ENCODE measurements at places on chromosomes 12 and 14.

DNA sequence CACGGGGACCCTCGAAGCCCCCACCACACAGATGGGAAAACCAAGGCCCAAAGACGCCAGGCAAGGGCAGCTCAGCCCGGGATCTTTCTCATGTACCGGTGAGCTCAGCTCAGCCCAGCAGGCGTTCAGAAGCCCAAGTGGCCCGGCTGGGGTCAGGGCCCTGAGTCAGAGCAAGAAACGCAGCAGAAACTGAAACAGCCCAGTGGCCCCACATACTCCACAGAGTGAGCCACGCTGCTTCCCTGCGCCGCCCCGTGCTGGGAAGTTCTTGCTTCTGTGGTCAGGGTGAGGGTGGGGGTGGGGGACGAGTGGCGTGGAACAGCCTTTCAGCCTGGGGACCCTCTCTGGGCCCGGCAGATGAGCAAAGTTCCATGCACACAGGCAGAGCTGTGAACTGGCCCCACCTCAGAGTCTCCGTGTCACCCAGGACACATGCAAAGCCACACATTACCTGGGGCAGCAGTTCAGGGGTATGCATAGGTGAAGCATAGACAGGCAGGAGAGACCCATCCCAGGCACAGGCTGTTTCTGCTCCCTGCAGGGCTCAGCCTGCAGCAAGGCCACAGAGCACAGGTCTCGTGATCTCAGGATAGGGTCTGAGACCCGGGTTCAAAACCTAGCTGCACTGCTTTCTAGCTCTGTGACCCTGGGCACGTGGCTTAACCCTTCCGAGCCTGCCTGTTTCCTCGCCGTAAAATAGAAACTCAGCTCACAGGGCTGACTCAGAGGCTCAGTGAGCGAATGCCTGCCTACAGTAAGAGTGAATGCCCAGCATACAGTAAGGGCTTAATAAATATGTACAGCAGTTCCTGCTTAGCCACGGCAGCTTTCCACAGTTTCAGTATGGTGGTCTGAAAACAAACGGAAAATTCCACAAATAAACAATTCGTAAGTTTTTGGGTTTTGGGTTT is 21.6 kb downstream of the NCOR2 start:
- DNase-seq: no peak

DNA sequence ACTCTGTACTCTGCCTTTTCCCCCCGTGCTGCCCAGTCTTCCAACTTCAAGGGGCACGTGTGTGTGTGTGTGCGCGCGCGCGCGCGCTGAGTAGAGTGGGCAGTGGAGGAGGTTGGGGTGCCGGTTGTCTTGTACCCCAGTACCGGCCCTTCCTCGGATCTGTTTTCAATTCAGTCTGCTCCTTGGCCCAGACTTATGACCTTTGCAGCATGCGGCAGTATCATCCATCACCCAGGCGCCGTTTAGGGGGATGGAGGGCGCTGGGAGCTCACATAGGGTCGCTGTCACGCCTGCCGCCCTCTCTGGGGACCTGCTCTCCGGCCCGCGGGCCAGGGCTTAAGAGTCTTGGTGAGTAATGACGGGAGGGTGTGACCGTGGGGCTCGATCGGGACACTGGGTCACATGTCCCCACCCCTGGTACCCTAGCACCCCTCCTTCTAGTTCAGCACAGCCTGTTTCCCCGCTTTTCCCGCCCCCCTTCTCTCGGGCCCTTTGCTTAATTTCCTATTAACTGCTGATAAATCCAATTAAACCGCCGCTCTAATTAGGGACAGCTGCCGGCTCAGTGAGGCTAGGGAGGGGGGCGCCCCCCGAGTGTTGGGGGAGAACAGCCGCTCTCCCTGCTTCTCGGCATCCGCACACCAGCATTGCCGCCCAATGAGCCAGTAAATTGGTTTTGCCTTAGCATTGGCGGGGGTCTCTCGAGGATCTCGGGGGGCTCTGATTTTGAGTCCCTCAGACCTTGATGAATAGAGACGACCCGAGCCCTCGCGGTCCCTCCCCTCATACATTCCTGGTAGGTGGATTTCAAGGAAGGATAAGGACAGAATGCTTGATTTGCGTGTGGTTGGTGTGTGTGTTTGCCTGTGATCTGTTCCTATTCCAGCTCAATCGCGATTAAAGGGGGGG is 9.3 kb downstream of the STAC3 start:
- DNase-seq: no peak

DNA sequence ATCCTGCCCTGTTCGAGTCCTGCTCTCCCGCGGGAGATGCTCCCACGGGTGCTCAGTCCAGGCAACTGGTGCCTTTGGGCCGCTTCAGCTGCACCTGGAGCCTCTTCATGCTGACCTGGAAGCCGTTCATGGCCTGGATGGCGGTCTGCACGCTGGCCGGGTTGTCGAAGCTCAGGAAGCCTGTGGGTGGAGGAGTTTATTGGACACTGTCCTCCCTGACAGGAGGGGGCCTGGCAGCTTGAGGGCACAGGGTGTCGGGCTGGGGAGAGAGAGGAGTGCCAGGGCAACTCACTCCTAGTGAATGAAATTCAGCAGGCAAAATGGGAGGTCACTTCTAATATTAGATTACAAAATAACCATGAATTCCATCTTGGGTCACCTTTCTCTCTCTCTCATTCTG is 9.3 kb upstream of the NFYB start:
- DNase-seq: no peak

DNA sequence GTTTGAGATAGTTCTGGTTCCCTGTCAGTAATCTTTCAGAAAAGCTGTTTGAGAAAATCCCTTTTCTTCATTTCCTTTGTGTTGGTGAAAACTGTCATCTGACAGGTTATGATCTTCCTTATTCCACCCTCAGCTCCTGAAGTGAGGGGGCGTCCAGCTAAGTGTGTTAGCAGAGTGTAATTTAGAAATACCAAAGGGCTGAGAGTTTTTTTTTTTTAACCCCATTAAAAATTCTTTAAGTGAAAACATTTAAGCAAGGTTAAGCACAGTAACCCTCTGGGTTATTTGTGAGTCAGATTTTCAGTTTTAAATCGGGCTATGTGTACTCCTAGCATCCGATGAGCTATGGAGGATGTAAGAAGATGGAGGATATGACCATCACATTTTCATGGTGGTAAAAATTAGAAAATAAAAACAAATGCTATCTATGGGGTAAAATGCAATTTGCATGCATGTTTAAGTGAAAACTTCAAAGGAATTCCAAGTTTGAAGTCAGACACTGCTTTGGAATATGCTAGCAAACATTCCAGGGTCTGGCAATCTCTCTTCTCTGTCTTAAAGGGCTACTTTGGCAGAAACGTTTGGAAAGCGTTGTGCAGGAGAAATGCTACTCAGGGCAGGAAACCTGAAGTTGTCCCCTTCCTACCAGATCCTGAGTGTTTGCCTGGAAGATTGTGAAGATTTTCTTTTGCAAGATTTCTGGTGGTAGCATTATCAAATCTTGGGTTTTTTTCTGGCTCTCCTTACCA is 197.0 kb upstream of the PRICKLE1 start:
- no peak for DNase-seq

DNA sequence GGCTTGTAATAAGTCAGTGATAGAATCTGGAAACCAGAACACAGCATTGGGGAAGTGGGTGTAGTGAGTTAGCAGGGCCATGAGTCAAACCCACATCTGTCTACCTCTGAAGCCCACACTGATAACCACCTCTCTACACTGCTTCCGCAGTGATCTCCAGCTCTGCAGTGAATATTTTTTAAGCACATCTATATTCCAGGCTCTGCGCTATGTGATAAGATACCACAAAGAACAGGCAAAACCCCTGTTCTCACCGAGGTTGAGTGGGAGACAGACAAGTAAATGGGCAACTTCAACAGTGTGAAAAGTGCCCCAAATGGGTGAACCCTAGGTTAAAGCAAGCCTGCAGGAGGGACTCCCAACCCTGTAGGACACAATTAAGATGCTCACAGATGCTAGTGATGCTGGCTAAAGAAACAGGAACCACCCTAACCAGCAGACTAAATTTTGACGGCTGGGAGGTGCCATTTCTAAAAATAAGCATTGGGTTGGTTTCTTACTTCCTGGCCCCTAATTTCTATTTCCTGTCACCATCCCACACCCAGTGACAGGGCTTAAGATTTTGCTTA is 375.0 kb downstream of the DPF3 start:
- DNase-seq: no peak

DNA sequence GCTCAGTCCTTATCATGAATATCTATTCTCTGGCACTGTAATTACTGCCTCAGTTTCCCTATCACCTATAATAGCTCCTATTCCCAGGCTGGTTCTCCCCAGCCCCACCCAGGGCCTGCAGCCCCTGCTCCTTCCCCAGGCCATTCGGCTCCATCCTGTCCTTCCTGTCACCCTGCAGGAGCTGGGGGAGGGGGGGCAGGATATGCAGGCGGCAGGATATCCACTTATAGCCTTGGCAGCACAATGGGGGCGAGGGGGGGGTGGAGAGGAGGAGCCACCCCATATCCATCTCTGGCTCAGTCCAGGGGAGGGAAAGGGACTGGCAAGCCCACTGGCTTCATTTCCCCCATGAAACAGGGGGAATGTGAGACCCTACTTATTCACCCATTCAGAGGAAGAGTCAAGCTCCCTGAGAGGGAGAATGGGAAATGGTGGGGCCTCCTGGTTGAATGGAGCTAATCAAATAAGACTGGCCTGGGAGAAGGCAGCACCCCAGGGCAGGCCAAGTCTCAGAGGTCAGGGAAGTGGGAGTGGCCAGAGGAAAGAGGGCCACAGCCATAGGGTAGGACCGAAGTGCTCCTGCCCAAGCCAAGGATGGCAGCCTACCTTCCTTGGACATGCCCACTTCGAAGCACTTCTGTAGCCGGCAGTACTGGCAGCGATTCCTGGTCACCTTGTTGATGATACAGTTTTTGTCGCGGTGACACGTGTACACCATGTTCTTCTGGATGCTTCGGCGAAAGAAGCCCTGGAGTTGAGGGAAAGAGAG is 7.8 kb upstream of the ITGB7 start:
- peak; percentile 84 for DNase-seq

DNA sequence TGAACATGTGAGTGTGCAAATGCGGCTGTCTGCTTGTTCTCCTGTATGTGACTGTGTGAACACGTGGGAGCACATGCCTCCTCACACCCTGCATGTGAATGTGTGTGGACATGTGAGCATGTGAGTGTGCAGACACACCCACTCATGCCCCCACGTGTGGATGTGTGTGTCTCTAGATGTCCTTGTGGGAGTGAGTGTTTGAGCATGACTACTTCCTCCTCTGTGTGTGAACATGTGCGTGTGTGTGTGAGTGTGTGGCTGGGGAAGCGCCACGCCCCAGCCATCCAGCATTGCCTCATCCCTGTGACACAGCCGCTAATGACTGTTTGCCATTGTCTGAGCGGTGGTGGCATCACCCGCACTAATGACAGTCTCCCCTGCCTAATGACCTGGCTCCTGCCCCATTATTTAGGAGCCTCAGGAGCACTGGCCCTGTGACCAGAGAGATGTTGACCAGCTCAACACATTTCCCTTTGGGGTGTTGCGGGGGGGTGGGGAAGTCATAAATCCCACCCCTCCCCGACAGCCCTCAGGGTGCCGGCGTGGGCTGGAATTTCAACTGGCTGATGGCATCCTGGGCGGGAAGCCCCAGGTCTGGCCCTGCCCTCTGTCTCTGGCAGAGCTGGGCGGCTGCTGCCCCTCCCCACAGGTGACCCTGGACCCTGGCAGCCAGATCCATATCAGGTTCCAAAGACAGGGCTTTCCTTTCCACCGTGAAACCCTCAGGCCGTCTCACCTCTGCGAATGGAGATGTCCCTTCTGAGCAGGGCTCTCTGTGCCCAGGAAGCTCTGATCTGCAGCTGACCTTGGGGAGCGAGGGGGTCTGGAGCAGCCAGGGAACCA is 11.5 kb upstream of the KRT80 start:
- DNase-seq: no peak

GRCh38 chr14:61493239-61493638 is 171.9 kb downstream of the PRKCH start:
- DNase-seq: no peak

DNA sequence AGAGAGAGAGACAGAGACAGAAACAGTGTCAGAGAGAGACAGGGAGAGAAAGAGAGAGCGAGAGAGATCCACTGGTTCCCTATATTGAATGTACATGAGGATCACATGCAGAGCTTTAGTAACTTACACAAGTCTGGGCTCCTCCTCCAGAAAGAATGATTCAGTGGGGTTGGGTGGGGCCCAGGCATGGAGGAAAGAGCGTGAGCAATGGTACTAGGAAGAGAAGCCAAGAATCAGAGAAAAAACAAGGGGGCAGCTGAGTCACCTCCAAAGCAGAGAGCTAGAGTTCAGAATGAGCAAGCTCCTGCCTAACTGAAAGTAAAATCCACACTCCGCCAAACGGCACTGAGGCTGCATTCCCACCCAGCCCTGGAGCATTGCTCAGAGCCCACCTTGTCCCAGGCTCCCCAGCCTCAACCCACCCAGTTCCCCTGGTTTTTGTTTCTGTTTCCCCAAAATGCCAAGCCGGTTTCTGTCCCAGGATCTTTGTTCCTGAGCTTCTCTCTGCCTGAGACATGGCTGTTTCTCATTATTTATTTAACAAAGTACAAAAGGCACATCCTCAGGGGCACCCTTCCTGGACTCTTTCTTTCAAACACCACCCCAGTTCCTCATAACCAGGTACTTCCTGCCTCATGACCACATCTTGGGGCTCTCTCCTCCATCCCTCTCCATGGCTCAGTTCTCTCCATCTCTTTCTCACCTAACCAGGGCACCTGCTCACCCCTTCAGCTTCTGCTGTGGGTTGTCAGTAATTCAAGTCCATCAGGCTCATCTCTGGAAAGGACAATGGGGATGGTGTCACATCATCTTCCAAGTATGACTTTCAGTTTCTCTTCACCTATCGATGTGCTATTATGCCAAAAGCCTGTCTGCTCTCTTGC is 670.3 kb upstream of the TBX3 start:
- no peak for DNase-seq

- no peak for DNase-seq
Observed at GRCh38 chr14:99413911-99414310, 66.7 kb downstream of the SETD3 start.

DNA sequence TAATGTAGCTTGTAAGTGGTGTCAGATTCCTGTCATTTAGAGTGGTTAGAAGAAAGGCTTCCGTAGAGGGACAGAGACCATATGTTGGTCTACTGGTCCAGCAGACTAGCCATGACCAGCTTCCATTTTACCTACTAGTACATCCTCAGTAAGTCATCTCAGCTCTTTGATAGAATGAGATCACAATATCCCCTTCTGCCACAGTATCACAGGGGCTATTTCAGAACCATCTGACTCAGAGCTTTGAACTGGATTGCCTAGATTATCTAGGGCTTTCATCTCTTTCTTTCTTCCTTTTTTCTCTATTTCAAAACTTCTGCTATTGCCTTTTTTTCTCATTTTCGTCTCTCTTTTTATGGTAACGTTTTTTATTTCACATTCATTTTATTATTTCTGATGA is 4.7 kb downstream of the ZDHHC17 start:
- no peak for DNase-seq
